ENCODE measurements at places on chromosomes 16 and 17.
A peak's percentile ranks its signal among the peaks of the same experiment; 100 is the strongest.

DNA sequence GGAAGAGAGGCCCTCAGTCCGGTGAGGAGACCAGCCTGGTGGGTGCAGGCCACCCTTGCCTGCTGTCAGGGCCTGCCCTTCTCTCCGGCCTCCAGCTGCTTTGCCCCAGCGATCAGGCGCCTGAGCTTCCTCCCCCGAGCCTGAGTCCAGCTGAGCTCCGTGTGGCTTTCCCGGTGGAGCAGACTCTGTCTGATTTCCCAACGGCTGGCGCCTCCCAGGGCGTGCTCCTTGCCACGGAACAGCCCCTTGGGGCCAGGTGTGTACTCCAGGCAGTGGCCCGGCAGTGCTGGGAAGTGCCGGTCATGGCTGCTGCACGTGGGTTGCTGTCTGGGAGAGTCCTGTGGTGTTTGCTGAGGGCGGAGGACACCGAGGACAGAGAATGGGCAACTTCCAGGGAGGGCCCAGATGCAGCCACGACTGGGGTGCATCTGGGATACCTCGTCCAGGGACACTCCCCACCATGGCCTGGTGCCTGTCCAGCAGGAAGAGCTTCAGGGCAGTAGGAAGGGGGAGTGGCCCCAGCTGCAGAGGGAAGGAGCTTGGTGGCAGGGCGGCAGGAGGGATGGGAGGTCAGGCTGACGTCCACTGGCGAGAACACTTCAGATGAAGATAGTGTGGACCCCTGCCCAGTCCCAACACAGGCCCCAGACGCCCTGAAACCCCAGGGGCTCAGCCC, 22.5 kb downstream of the METRNL start:
- no peak for DNase-seq

GRCh38 chr16:81190667-81191066, 47.8 kb upstream of the BCO1 start:
- DNase-seq, result no peak

DNA sequence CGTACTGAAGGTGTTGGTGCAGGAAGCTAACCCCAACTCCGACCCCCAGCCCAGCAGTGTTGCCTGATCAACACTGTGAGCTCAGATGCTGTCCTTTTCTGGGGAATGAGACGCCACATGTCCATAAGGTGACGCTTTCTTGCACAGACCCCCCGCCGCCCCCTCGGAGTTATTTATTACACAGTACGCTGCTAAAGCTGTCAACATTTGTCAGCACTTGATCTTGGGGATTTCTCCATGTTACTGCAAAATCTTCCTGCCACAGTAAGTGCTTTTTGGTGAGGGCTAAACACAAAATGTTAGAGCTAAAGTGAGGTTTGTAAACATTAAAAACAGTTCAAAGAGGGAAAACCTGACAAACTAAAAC, 15.9 kb downstream of the CMTM3 start:
- DNase-seq, result no peak

- no peak for DNase-seq
These were observed 187.0 kb upstream of the CDH13 start for GRCh38 chr16:82439678-82440293.

DNA sequence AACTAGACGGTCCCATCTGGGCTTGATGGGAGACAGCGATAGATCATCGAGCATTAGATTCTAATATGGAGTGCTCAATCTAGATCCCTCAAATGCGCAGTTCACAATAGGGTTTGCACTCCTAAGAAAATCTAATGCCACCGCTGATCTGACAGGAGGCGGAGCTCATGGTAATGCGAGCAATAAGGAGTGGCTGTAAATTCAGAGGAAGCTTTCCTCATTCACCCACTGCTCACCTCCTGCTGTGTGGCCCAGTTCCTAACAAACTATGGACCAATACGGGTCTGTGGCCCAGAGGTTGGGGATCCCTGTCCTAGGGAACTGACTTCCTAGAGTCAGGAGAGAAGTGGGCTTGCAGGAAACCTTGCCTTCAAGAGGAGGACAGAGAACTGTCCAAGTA, 25.2 kb upstream of the AMZ2 start:
- no peak for DNase-seq

DNA sequence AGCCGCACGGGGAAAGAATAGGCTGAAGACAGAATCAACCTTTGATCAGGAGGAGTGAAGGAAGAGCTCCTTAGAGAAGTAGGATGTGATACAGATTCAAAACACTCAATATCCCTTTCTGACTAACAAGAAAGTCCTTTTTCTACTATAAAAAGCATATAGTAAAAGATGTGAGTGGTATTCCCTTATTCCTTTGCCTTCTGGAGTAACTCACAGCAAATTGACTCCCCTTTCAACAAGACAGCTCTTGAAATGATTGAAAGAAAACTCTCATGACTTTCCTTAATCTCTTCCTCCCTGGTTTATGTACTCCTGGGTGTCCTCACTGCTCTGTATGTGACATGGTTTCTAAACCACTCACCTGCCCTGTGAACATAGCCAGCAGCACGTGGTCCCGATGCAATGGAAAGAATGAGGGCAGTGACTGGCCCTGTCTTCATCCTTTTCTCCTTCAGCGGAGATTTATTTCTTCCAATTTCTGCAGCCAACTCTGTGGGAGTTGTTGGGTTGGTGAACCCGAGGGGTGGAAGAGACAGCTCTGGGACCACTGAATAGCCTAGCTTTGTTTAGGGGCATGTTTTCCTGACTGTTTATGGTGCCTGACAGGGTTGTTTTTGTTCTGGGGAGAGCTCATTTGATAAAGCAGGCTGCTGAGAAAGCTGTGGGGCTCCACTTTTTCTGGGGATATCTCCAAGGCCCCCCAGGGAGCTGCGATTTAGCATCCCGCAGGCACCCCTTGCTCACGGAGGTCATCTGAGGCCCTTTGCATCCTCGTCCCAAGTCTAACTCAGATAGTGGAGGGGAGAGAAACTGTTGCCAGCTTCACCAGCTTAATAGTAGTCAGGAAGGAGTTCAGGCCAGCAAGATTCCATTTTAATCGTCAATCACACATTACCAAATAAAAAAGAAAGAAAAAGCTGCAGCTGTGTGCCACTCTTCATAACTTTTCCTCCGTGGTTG, 46.7 kb downstream of the MAP2K6 start:
- no peak for DNase-seq

DNA sequence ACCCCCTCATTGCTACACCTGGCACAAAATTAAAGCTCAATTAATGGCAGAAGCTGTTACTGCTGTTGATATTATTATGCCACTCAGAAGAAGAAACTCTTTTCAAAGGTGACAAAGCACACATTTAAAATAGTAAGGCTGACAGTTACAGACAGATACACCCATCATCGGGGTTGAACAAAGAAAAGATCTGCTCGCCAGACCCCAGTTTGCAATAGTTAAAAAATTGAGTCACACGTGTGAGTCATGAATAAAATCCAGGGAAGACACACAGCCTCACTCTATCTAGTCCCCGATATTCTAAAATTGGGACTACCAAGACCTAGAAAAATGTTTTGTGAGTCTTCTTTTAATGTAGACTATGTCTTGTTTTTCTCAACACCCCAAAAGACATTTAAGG, 330.0 kb upstream of the SOX9 start:
- no peak for DNase-seq

DNA sequence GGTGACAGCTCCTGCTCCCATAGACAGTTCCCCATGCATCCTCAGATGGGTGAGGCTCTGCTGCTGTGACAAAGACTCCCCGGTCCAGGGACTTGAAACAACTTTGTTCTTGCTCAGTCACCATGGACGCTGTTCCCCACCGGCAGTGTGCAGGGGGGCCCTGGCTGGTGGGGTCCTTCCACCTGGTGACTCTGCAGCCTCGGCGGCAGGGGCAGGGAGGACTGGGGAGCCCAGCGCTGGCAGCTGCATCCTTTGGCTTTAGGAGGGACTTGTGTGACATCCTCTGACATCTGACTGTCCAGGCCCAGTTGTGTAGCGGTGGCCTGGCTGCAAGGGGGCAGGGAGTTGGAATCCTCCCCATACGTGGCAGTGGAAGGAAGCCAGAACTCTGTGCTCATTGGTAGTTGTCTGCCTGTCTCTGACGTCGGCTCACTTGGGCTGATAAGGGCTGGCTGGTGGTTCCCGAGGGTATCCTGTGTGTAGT, 107.3 kb downstream of the CMIP start:
- DNase-seq, result no peak

DNA sequence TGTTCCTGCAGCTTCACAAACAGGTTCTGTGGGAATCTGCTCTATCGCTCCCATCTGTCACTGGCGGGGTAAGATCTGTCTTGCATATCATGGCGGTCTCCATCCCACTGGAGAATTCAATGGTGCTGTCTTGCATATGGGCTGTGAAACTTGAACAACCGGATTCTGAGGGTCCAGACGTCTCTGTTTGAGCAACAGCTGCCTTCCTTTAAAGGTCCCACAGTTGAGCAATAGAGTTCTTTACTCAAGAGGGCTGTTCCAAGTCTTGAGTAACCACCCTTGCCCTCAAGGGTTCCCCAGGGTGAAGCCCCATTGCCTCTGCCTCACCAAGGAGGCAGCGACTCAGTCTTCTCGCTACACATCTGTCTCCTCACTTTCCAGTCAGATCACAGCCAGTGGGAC, 50.8 kb downstream of the ZFHX3 start:
- DNase-seq, result no peak

GRCh38 chr16:24723663-24724062, 5.8 kb upstream of the TNRC6A start:
- DNase-seq, result no peak

- peak; percentile 7 for DNase-seq
These were observed 30.8 kb downstream of the USP10 start for GRCh38 chr16:84730406-84731106.

DNA sequence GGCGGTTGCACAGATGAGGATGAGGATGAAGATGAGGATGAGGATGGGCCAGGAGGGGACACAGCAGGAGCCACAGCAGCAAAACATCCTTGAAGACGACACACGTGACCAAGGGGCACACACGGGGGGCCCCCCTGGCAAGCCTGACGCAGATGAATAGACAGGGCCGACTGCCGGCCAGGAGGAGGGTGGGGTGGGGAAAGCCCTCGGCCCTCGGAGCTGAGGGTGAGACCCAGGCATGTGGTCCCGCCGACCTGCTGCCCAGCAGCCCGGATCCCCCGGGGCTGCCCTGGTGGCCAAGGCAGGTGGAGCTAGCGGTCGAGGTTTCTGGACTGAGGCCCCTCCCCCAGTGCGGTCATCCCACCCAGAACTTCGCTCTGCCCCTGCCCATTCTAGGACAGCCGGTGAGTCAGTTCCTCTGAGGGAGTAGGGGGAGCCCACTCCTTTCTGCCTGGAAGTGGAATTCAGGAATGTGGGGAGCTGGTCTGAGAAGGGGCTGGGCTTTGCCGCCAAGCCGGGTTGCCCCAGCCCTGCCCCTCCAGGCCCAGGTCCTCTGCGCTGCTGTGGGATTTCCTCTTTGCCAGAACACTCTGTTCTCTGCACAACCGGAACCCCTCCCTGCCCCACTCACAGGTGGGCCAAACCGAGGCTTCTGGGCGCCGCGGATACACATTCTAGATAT, 9.9 kb downstream of the CYGB start:
- DNase-seq, result no peak

- no peak for DNase-seq
These were observed 2.6 kb upstream of the LPO start for GRCh38 chr17:58235821-58236220.

DNA sequence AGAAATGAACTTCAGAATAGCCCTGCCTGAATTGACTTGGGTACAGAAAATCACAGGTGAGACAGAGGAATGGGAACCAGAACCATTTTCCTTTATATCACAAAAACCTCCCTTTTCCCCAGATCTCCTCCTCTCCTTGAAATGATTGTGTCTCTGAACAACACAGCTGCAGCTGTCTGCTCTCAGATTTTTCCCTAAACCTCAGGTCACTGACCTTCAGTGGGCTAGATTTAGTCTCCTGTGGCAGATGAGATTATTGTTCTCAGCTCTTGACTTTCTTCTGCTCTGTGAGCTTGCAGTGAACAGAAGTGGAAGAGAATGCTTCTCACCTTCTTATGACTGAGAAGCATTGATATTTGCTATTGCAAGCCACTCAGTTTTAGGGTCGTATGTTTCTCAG, 92.3 kb upstream of the FAM20A start:
- DNase-seq, result no peak

DNA sequence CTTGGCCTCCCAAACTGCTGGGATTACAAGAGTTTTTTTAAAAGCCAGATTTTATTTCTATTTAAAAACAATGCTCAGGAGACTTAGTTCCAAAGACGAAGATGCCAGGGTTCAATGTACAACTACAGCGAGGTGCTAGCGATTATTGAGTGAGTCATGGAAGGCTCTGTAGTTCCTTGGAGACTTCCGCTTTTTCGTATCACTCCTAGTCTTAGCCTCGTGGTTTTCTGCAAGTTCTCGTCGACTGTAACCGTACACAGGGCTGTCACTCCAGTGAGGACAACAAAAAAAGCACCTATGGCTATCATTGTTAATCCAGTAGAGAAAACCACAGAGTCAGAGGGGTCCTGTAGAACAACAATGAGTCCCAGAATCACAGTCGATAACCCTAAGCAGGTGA, 22.7 kb upstream of the ZC3H7A start:
- no peak for DNase-seq

GRCh38 chr17:45123930-45124796, 8.2 kb downstream of the PLCD3 start:
- no peak for DNase-seq

DNA sequence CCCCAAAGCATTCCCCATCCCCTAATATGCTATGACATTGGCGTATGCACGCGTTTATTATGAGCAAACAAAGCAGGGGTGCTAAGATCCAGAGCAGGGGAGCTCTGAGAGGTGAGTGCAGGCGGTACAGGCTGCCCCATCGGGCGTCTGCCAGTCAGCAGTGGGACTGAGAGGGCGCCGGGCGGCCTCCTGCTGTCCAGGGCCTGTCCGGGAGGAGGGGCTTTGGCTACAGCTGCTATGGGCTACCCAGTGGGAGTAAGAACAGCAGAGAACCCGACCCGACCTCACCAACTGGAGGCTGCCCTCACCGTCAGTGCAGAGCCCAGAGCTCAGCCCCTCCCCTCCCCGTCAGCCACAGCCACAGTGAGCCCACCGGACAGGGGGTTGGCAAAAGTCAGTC, 18.5 kb upstream of the AATK start:
- DNase-seq, result no peak

DNA sequence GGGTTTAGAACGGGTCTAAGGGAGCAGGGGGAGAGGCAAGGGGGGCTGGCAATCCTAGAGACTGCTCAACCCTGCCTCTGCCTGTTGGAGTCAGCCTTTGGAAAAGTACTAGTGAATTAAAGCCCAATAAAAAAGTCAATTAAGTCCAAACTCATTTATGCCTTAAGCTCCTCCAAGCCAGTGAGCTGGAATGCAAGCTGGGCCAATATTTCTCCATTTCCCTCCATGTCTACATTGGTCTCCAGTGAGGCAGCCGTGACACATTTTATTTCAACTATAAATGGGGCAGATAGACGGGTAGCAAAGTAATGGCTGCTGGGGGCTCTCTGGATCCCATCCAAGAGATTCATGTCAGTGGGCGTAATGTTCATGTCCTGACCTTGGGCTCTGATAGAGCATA, 144.0 kb downstream of the SPACA3 start:
- DNase-seq, result no peak

- no peak for DNase-seq
These were observed 49.2 kb downstream of the RBFOX3 start for GRCh38 chr17:79561486-79562133.

- no peak for DNase-seq
These were observed 14.2 kb upstream of the NFATC3 start for GRCh38 chr16:68070806-68071517.

GRCh38 chr17:80612997-80613731, 68.5 kb downstream of the RPTOR start:
- no peak for DNase-seq
